ENCODE measurements at places on chromosomes 1 and 21.
A peak's percentile ranks its signal among the peaks of the same experiment; 100 is the strongest.

GRCh38 chr1:246508897-246509688 is 2.0 kb upstream of the SMYD3 start:
- DNase-seq, result no peak

- no peak for DNase-seq
Measured at GRCh38 chr1:6472391-6472790, 6.4 kb upstream of the TNFRSF25 start.

DNA sequence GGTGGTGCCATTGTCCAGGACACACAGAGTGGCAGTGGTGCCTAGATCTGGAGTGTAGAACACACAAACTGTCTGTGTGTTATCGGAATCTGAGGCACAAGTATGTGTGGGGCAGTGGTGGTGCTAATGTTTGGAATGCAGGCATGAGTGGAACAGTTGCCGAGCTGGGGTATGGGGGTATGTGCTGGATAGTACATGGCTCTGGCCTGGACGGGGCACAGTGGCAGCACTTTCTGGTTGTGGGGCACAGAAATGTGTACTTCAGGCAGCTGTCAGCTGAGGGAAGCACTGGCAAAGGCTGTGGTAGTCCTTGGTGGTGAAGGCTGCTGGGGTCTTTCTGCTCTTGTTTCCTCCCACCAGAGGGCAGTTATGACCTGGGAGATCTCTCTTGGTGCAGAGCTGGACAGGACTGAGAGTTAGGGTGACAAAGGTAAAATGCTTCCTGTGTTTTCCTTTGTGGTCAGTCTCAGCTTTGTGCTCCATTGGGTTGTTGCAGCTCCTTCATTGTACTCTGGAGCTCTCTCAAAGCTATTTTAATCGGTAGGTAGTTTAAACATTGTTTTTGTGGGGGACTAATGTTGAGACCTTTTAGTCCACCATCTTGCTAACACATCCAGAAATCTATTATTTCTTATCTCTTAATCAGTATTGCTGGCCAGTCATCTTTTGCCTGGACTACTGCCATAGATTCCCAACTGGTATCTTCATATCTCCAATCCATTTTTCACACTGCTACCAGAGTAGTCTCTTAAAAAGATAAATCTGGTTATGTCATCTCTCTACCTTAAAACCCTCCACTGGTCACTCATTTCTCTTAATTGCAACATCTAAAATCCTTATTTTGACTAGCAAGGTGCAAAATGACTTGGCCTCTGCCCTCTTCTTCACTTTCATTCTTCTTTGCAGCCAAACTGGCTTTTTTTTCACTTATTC is 83.9 kb upstream of the NBPF4 start:
- no peak for DNase-seq

DNA sequence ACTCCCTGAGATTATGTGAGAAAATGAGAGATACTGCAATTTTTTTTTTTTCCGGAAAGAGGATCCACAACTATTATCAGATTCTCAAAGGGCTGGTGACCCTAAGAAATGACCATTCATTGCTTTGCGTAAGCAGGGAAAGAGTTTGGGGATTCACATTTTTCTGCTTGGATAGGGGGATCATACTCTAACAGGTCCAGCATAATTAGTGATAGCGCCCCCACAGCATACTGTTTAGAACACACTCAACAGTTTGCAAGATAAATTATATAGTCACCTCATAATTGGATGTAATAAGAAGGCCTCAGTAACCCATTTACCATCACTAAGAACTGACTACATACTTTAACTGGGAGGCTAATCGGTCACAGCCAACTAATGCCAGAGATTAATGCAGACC is 1.9 kb downstream of the CCT3 start:
- no peak for DNase-seq

DNA sequence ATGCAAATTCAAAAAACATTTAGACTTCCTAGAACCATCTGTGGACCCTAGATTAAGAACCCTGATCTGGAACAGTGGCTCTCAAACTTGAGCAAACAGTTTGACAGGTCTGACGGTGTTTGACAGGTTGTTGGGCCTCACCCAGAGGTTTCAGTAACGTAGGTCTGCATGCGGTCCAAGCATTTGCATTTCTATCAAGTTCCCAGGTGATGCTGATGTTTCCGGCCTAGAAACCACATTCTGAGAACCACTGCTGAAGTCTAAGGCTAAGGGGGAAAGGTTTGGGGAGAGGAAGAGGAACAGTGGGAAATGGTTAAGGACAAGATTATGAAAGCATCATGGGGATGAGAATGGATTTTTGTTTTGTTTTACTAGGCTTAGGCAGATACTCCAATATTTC is 48.6 kb downstream of the MDM4 start:
- no peak for DNase-seq

DNA sequence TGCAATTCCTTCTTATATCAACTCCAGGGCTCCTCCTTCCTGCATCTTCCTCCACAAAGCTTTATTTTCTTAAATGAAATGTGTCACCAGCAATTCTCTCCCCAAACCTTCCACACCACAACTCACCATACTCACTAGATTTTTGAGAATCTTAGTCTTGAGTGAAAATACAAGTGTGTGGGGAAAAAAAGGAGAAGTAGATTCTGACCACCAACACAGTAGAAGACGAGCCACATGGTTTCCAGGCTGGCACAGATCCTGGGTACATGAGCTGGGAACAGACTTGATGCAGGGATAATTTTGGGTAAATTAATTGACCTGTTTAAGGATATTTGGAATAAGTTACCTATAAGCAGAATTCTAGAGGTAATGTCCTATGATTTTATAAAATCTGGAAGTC is 72.8 kb upstream of the KCNJ15 start:
- DNase-seq, result no peak

DNA sequence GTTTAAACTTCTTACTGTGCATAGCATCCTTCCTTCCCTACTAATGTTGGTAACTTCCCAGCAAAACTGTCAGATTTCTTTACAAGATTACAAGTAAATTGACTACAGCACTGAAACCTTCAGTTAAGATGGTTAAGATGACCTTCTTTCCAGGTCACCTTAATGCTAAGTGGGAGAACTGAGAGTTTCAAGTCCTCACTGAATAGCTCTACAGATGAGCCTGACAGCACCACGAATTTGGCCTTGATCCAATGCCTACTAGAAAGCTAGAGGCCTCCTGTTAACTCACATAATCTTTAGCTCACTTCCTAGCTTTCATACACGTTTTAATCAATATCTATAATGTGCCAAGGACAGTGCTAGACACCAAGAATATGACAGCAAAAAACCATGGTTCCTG is 276.0 kb upstream of the PLD5 start:
- DNase-seq, result no peak

GRCh38 chr1:117271959-117272358 is 61.2 kb upstream of the VTCN1 start:
- DNase-seq, result no peak

GRCh38 chr1:50940291-50940690 is 19.8 kb downstream of the FAF1 start:
- no peak for DNase-seq

- no peak for DNase-seq
Measured at GRCh38 chr21:44337449-44337848, 1.7 kb downstream of the CFAP410 start.

DNA sequence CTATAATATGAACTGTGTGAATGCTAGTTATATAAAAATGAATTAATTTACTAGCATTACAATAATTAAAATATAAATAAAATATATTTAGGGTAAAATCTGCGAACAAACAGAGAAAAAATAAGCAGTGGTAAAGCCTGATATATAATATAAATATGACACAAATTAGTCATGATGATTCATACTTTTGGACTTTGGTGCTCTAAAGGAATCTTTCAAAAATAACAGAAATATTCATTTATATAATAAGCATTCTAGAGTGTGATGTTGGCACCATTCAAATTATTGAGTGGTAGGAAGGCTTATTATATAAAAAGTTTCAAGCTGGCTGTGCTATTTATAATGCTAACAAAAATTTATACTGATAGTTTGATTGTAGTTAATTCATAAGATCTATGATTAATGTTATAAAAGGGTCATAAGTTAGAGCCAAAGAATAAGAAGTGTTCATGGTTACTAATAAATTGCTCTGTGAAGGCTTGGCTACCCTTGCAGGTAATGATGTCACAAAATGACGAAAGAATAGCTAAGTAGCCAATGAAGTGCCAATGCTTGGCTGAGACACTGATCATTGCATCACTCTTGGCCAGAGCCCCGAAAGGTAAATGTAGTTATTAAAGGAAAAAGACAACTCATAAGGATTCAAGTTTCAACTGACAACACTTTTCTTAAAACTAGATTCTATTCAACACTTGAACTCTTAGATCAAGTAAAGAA is 108.7 kb downstream of the USH2A start:
- DNase-seq, result no peak

- DNase-seq, result no peak
Measured at GRCh38 chr1:219339466-219339865, 165.8 kb downstream of the LYPLAL1 start.

- no peak for DNase-seq
Measured at GRCh38 chr1:40197656-40198055, 36.5 kb downstream of the RLF start.

GRCh38 chr1:159005676-159006075 is 4.0 kb upstream of the IFI16 start:
- no peak for DNase-seq

GRCh38 chr1:171814692-171815091 is 26.6 kb upstream of the DNM3 start:
- DNase-seq, result no peak

- no peak for DNase-seq
Measured at GRCh38 chr1:186849826-186850225, 21.1 kb downstream of the PLA2G4A start.

GRCh38 chr1:38243106-38243505 is 196.5 kb upstream of the POU3F1 start:
- DNase-seq, result no peak

DNA sequence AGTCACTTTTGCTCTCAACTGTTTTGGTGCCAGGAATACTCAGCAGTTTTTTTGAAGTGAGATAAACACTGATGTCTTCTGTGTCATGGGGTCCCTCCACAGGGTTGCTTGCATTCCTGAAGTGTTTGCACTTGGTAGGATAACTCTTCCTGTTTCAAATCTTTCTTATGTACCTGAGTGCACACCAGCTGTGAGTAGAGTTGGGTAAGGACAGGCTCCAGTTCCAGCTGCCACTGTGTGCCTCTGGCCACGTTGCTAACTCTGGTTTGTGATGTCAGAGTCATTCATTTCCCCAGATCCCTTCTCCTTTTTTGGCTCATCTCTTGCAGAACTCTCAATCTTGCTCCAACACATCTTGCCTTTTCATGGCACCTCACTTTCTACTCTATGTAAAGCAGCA is 356.3 kb upstream of the B3GALT2 start:
- DNase-seq, result no peak

- DNase-seq, result no peak
Measured at GRCh38 chr1:74857676-74858075, 124.7 kb downstream of the TYW3 start.

GRCh38 chr1:116824631-116825206 is 70.5 kb downstream of the CD2 start:
- DNase-seq, result no peak

DNA sequence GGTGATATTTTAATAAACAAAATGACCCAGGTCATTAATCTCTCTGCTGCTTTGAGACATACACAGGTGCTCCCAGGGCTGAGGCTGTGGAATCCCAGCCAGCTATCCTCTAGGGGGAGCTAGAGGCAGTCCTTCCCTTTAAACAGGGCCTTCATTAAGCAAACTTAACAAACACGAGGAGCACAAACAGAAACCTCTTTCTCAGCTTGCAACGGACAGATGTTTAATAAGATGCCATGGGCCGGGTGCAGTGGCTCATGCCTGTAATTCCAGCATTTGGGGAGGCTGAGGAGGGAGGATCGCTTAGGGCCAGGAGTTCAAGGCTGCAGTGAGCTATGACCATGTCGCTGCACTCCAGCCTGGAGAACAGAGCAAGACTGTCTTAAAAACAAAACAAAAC is 106.7 kb downstream of the HIVEP3 start:
- DNase-seq, result no peak

GRCh38 chr1:226638001-226638601 is 89.5 kb downstream of the STUM start:
- no peak for DNase-seq

GRCh38 chr1:58607391-58607790 is 30.3 kb upstream of the TACSTD2 start:
- DNase-seq, result no peak

GRCh38 chr1:37137601-37138000 is 103.3 kb upstream of the GRIK3 start:
- DNase-seq, result no peak

- DNase-seq, result no peak
Measured at GRCh38 chr21:15122241-15122640, 57.4 kb upstream of the NRIP1 start.

GRCh38 chr1:33366762-33367484 is 46.0 kb upstream of the A3GALT2 start:
- no peak for DNase-seq

- no peak for DNase-seq
Measured at GRCh38 chr1:86916752-86917151, 2.3 kb downstream of the HS2ST1 start.

GRCh38 chr1:62781841-62782543 is 1.9 kb upstream of the ATG4C start:
- DNase-seq, result no peak

DNA sequence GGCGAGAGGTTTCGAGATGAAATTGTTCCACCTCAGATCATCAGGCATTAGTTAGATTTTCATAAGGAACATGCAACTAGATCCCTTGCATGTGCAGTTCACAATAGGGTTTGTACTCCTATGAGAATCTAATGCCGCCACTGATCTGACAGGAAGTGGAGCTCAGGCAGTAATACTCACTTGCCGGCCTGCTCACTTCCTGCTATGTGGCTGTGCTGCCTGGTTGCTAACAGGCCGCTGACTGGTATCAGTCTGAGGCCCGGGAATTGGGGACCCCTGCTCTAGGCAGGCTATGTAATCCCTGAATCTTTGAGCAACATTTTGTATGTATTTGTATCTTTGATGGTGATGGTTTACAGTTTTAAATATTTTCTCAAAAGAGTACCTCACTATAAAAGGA is 32.5 kb downstream of the XKR8 start:
- DNase-seq, result peak; percentile 9

- DNase-seq, result peak; percentile 73
Measured at GRCh38 chr1:156583821-156584622, 4.5 kb downstream of the TTC24 start.

GRCh38 chr1:239025223-239025622 is 361.1 kb upstream of the CHRM3 start:
- no peak for DNase-seq

- no peak for DNase-seq
Measured at GRCh38 chr1:167439301-167439988, 78.9 kb downstream of the CD247 start.
